Substantia nigra (tissue), 51 donors: ENCODE measurements at places on chromosomes 3 and 15.

GRCh38 chr3:112759210-112759609 is 87.5 kb downstream of the CD200R1L start:
- no peak for DNase-seq

DNA sequence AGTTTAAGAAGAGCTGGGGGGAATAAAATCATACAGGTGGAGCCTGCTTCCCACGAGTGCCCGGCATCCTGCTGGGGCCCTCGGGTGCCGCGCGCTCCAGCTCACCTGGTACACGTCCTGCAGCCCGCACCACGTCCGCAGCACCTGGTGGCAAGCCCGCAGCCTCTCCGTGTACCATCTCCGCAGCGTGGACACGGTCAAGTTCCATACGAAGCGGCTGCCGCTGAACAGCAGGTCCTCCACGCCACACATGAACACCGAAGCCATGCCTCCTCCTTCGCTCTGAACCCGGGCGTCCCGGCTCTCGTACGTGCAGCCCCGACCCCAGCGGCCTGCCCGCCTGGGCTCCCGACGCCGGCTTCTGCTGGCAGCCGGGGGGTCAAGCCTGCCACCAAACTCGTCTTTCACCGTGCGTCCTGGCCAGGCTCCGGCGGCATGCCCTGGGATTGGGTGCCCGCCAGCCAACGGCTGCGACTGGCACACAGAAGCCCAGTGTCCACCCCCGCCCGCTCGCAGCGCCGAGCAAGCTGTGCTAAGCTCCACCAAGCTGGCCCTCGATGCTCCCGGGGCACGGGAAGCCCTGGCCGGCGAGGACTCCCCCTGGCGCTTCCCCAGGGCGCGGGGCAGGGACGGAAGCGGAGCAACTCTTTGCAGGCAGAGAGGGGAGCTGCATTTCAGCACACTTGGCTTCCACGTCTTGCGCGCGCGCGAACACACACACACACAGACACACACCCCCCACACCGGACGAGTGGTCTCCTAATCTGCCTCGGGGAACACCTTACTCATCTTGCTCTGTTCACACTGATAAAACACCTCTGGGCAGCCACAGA is at the start of gene FRMD4B:
FRMD4B (minus strand) TSS at position 366 of the 833 bp plus-strand sequence; CDS start at position 267, 99 bp downstream.
- DNase-seq: peak; percentile 95

DNA sequence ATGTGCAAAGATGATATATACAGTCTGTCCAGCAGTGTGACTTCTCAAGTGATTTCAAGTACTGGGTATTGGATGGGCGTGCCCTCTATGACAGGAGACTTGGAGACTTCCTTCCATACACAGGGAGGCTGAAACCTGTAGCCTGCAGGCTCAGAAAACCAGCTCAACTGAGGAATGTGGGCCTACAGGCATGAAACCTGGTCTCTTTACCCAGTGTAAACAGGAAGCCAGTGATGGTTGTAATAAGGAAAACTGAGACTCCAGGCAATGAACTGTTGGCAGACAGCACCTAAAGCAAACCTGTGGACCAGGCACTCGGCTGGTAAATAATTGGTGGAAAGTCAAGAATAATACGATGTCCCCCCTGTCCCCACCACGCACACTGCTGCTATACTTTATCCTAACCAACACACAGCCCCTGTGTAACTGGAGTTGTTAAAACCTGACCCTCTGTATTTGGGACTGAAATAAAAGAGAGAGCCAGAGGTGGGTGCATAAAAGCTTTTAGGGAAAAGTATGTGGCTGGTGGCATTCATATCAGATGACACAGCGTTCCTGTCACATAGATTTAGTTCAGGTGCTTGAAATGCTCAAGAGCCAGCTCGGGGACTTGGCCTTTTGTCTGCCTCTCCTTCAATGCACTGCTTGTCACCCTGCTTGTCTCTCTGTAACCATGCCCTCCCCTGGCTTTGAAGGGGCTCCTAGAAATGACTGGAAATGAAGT is 144.7 kb downstream of the TPRG1 start:
- DNase-seq: no peak

GRCh38 chr3:141291559-141292355 is 60.1 kb downstream of the PXYLP1 start:
- no peak for DNase-seq

GRCh38 chr3:163490119-163490518 is 1588.2 kb downstream of the SI start:
- no peak for DNase-seq

DNA sequence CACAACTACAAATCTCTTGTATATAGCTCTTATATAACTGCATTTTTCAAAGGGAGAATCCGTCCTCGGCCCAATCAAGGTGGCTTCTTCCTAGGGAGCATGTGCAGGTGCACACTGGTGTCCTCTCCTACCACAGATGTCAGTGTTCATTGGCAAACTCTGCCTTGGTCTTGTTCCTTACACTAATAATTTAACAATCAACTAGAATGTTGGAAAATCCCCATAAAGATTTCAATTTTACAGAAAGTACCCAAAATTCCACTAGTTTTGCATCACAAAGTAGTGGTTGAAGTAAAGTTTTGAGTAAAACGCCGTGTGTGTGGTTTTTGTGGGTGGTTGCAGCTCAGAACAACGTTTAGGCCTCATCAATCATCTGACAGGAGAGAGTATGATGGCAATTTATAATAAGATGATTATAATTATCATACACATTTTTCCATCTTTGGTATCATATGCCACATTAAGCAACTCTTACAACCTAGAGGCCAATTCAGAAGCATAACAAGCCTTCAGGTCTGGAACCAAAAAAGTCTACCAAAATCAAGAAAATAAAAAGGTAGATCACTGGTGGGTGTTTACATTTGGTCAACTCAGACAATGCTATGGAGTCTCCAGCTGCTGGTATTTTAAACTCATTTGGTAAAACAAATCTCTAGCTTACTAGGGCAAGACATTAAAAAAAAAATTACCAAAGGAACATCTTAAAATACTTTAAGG is 128.9 kb upstream of the BHLHE40 start:
- DNase-seq: no peak

DNA sequence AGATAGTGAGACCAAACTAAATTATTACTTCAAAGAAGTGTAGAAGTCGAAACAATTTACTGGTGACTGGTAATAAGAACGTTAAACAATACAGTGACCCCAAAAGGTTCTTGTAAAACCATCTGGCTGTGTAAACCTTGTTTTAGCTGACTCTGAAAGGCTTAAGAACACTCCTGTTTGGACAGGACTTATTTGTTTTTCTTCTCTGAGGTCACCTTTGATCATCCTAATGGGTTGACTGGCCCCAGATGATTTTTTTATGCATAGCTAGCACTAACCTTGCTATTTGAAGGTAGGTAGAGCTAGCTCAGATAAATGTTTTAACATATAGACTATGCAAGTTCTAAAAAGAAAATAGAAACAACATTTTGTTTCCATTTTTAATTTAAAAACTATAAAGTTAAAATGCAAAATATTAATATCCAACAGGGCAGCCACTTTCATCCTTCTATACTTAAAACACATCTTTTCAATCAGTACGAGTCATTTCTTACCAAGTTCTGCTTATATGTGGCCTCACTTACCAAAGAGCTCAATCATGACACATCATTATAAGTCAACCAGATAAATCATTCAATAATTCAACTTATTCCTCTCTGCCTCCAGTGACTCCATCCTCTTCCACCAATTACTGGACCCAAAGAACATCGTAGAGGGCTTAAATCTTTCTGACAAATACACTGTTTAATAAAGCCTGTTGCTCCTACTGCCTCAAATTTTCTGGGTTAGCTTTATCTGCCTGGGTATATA is 158.8 kb downstream of the SSR3 start:
- no peak for DNase-seq

DNA sequence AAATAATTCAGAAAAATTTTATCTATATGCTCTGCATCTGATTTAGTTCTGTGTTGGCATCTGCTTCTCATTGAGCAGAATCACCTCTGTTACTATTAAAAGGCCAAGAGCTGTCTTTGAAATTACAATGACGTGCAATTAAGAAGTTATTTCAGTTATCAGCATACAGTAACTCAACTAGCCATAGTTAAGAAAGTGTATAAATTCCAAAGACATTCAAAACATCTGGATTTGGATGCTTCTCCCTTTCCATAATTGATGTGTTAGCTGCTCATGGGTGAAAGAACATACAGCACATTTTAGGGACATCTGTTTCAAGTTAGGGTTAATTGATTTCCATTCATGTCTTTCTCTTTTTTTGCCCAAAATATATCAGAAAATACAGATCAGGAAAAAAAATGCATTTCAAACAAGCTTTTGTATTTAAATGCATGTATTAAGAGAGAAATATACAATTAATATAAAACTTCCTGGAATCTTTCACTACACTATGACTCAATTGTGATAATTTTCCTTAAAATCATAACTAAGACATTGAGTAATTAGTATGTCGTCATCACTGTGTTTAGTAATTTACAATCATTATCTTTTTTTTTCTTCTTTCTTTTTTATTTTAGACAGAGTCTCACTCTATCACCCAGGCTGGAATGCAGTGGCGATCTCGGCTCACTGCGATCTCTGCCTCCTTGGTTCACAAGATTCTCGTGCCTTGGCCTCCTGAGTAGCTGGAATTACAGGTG is 82.7 kb upstream of the MBNL1 start:
- no peak for DNase-seq

GRCh38 chr3:21330293-21330692 is 420.7 kb downstream of the ZNF385D start:
- no peak for DNase-seq

DNA sequence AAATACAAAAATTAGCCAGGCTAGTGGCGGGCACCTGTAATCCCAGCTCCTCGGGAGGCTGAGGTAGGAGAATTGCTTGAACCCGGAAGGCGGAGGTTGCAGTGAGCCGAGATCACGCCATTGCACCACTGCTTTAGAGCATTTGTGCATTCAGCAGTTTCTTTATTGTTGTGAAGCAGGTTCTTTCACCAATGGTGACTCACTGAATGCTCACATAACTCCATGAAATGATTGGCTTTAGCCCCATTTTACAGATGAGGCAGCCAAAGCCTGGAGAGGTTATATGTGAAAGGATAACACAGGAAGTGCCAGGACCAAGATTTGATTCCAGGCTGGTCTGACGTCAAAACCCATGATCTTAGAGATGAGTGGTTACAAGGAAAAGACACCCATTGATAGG is 195.2 kb downstream of the SLCO3A1 start:
- DNase-seq: no peak

DNA sequence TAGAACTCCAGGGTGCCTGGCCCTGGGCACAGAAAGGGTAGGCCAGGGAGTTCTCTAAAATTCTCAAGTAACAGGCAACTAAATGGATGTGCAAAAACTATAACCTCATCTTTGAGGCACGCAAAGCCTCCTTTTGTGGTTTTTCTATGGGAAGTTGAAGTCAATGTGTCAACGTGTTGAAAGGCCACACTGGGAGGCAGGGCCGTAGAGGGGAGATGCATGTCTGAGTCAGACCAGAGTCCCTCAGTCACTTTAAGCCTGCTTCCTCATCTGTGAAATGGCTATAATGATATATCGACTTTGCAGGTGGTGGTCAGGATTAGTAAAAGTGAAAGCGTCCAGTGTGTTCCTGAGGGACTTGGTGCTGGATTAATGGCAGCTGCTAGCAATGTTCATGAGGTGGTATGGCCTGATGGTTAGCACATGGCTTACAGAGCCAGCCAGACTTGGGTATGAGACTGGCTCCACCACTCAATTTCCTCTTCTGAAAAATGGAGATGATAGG is 17.0 kb downstream of the TGM5 start:
- DNase-seq: no peak

DNA sequence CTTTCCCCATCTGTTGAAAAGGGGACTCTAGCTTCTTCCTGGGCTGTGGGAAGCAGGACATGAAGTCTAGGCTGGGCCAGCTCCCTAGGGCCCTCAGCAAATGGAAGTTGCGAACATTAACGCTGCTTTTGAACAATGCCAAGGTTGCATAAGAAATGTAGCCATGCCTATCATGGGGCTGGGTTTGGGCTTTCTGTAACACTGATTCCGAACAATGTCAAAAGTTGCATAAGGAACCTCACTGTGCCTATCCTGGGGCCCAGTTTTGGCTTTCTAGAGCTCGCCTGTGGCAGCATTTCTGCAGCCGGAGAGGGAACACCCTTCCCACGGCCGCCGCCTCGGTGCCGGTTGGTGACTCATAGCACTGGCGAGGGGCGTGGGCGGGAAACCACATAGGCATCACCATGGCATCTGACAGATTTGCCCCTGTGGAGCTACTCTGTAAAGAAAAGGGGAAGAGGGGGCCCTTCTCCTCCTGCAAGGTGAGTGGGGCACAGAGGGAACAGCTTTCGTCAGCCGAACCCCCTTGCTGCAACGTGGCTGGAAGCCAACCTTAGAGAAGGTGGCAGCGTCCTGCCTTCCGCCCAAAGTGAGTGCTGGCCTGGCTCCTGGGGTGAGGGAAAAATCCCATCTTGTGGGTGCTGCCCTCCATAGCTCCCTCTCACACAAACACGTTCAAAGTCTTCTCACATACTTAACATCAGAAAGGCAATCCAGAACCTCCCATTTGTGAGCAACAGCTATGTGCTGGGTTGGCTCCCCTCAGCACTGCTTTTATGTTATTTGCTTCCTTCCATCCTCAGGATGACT is 46.6 kb upstream of the ATP2B2 start:
- no peak for DNase-seq

- no peak for DNase-seq
Measured at GRCh38 chr15:63349156-63349555, 32.5 kb downstream of the CA12 start.

- DNase-seq: no peak
Measured at GRCh38 chr15:66654739-66655375, 47.2 kb upstream of the SMAD6 start.

DNA sequence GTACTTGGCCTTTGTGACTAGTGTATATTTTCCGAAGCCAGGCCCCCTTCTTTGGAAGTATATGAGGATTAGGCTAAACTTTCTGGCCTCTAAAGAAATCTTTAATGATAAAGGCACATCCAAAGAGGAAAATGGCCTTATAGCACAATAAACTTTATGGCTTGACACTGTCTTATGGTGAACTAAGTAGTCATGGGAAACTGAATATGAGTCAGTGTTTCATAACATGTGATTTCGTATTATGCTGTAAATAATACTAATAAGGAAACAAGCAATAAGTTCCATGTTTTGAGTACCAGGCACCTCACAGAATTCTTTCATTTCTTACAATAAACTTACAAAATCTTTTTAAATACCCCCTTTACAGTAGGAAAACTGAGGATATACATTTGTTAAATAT is 8.2 kb downstream of the ZPLD1 start:
- no peak for DNase-seq

GRCh38 chr15:88619796-88620195 is 1.3 kb upstream of the AEN start:
- no peak for DNase-seq

GRCh38 chr3:126549861-126550487 is 8.8 kb downstream of the C3orf22 start:
- no peak for DNase-seq
